Fibroblast of mammary gland (primary cell): ENCODE measurements at places on chromosomes 13 and 19.

DNA sequence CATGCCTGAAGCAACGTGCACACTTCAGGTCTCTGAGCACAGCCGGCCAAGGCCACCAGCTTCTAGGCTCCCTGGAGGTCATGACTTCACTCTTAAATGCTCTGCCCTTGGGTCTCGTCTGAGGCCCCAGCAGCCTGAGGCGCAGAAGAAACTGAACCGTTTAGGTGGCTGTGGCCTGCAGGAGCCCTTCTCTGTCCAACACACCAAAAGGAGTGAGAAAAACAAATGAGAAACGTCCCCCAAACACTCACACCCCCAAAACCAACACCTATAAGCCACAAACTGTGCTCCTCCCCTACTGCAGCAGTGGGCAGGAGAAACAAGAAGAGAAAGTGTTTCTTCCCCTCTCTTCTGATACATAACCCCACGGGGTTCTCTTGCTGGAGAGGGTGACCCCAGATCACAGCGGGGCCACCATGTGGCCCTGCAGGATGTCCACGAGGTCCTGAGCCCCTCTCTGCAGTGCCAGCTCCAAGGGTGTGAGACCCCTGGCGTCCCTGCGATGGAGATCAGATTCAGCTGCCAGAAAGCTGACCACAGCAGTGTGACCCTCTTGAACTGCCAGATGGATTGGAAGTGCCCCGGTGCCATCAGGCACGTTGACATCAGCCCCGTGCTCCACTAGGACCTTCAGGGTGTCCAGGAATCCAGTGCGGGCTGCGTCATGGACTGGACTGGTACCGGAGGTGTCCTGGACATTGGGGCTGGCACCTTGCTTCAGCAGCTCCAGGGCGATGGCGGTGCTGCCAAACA is 1.0 kb upstream of the KRI1 start:
- no peak for DNase-seq

DNA sequence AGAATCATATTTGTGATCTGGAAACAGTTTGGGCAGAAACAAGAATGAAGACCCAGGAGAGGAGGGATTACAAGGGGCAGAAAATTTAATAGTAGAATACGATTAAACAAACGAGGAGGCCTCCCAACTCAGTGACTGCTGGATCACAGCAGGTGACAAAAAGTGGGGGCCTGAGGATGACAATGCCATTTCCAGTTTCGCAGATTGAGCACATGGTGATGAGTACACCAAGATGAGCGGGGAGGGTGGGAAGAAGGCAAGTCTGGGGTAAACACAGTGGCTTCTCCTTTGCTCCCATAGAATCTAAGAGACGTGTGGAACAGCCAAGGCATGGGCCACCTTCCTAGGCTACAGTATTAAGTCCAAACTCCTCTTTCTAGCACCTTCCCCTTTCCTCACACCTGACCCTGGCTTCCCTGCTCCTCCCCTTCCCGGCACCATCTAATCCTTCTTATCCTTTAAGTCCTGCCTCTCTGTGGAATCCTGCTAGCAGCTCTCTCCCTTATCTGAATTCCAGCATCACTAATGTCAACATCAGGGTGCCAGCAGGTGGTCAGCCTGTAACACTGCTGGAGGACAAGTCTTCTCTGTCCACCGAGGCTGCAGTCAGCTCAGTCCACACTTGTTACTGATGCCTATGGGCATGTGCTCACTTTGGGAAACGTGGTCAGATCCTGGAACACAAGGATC is 13.5 kb downstream of the ATP7B start:
- no peak for DNase-seq

- DNase-seq, result no peak
These were observed 85.8 kb downstream of the ZC3H13 start for GRCh38 chr13:45966715-45967114.

- no peak for DNase-seq
These were observed 7.9 kb downstream of the AXL start for GRCh38 chr19:41226874-41227390.

GRCh38 chr19:7602935-7603497 is 7.4 kb downstream of the CAMSAP3 start:
- no peak for DNase-seq

- DNase-seq, result no peak
These were observed 274.9 kb downstream of the KCNRG start for GRCh38 chr13:50290186-50290585.
